Activated T-helper 1 cell treated with anti-CD3 and anti-CD28 coated beads, Interleukin-2, amount 50 U/mL, for 16 hours (primary cell): ENCODE measurements at places on chromosomes 3 and 15.

- DNase-seq, result peak; percentile 30
These were observed 826 bp downstream of the LRRC58 start for GRCh38 chr3:120348065-120348990.

GRCh38 chr3:30666572-30667279 is 60.3 kb downstream of the TGFBR2 start:
- DNase-seq, result no peak

DNA sequence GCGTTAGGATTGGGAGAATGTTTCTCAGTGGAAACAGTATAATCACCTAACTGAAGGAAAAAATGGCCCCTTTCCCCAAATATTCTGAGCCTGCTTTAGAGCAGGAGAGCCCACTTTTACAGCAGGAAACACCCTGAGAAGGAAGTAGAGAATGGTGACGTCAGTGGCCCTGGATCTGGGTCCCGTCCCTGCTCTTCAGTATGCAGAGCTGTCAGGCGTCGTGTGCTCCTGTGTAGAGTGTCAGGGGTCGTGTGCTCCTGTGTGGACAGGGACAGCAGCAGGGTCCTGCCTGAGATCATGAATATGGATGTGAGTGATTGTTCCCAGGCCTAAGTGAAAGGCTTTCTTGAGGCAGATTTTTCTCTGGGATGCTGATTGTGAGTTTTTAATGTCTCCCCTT is 45.2 kb downstream of the CGNL1 start:
- DNase-seq, result no peak

DNA sequence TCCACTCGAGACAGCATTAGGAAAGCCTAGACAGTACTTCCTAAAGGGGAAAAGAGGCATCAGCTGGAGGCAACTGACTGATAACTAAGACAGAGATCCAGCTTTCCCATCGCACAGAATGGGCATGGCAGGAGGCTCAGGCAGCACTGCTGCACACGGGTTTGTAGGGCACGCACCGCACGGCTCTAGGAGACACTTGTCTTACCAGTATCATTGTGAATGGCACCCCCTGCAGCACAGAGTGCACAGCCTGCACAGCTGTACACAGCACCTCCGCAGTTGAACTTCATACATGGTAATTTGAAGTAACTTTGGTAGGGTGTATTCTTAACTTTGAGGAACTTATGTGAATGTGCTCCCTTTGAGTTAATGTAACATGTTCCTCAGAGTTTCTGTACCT is 281.6 kb downstream of the PLCL2 start:
- no peak for DNase-seq

DNA sequence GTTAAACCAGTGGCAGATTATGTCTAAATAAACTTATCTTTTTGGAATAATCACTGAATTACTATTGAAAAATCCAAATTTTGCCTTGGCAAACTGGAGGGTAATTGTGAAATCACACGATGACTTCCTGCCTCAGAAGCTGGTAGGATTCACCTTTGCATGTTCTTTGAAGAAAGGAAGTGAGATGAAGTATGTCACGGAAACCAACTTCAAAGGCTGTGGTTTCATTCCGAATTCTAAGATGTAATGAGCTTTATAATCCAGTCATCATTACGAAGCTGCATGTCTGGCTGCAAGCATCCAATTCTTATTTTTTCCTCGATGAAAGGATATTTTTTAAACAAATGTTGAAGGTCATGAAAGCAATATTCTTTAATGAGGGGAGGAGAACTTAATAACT is 15.0 kb upstream of the ZBED2 start:
- DNase-seq, result no peak
